NCI-H446 (cell line): ENCODE measurements at places on chromosomes 3 and 15.

- no peak for DNase-seq
Measured at GRCh38 chr15:52052066-52052935, 33.3 kb downstream of the MAPK6 start.

- DNase-seq: peak; percentile 43
Measured at GRCh38 chr15:81809543-81809942, 236.3 kb downstream of the MEX3B start.

DNA sequence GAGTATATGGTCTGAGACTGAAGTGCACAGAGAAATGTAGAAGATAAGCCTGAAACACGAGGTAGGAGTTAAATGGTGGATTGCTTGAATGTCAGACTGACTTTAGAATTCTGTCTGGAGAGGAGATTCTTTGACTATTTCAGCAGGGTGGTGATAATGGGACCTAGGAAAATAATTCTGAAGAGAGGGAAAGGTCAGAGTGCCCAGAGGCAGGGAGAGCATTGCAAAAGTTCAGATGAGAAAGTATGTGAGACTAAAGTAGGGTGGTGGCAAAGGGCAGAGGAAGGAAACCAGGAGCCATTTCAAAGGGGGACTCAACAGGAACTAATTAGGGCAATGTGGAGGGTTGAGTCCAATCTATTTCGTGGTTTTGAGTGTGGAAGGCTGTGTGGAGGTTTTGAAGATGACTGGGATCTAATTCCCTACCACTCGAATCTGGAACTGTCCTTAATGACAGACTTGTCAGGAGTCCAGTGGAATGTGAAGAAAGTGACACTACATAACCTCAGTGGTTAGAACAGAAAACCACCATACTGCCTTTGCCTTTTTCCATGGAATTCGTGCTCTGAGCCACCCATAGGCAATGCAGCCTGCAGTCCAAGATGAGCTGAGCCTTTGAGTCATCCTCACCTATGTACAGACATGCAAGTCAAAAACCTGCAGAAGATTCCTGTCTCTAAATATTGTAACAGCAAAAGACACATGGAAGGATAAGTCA is 16.1 kb downstream of the CPOX start:
- DNase-seq: no peak

GRCh38 chr3:71972031-71972430 is 187.1 kb upstream of the PROK2 start:
- peak; percentile 38 for DNase-seq

GRCh38 chr3:190086191-190086590 is 34.5 kb downstream of the P3H2 start:
- DNase-seq: no peak
